Aorta (tissue), 5 donors: ENCODE measurements at places on chromosomes 1 and 21. TPM values are rescaled to one million over a fixed set of nuclear protein-coding genes. Genes with fewer than 3 reads are reported as not detected.

GRCh38 chr1:198529414-198529813 is 11.1 kb downstream of the ATP6V1G3 start:
- DNase-seq, result no peak

DNA sequence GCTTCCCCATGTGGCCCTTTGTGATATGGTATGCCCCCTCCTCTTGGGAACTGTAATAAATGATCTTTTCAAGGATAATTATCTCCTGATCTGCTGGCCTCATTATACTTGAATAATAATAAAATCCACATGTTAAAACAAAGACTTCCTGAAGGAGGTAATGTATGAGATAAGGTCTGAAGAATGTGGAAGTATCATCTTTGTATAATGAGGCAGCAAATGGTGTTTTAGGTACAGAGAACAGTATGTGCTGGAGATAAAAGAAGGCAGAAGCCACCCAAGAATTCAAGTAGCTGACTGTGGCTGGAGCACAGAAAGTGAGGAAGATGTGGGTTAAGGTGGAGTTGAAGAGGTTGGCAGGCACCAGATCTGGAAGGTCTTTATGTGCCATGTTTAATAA is 12.8 kb upstream of the COG2 start:
- no peak for DNase-seq

- no peak for DNase-seq
Observed at GRCh38 chr21:15667010-15667409, 62.8 kb upstream of the USP25 start.

The KLHDC9 gene
- polyA plus RNA-seq, result 14.8 TPM

DNA sequence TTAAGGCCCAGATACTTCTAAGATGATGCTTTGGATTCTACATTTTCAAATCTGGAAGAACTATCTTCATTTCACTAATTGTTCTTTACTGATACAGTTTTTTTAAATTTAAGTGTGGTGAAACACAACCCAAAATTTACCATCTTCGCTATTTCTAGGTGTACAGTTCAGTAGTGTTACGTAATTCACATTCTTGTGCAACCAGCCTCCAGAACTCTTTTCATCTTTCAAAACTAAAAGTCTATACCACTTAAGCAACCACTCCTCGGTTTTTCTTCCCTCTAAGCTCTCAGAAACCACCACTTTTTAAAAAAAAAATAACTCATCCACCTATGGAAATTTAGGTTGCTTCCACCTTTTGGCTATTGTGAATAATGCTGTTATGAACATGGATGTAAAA is 220.7 kb downstream of the PDE4B start:
- no peak for DNase-seq

The SPATA45 gene
- not detected for polyA plus RNA-seq

The DYNLT5 gene
- polyA plus RNA-seq, result not detected

- DNase-seq, result no peak
Observed at GRCh38 chr1:235984041-235984825, 80.7 kb downstream of the NID1 start.

The LENEP gene
- not detected for polyA plus RNA-seq

DNA sequence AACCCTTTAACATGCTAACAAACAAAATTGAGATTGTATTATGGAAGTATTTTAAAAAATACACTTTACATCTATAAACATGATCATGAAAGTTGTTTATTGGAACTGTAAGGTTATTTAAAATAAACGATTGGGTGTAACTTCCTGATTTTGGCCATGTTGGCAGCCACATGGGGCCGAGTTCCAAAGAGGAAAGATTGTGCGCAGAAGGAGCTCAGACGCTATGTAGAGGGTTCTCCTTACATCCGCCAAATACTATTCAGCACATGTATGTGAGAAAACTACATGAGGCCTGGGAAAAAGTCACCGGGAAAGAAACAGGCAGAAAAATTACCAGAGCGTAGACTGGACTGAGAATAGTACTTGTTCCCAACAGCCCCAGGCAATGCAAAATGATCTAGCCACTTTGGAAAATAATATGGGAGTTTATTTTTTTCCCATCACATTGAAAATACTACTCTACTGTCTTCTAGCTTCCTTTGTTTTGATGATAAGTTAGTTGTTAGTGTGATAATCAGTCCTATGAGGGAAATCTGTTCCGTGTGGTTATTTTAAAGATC is 35.7 kb upstream of the B3GALT2 start:
- no peak for DNase-seq

The MAP1LC3C gene
- not detected for polyA plus RNA-seq
